ENCODE measurements at places on chromosomes 5 and 9.

- DNase-seq = no peak
Measured at GRCh38 chr9:87371795-87372355, 125.8 kb upstream of the DAPK1 start.

GRCh38 chr5:80077051-80077714 lies 42.0 kb downstream of the THBS4 start:
- no peak for DNase-seq

DNA sequence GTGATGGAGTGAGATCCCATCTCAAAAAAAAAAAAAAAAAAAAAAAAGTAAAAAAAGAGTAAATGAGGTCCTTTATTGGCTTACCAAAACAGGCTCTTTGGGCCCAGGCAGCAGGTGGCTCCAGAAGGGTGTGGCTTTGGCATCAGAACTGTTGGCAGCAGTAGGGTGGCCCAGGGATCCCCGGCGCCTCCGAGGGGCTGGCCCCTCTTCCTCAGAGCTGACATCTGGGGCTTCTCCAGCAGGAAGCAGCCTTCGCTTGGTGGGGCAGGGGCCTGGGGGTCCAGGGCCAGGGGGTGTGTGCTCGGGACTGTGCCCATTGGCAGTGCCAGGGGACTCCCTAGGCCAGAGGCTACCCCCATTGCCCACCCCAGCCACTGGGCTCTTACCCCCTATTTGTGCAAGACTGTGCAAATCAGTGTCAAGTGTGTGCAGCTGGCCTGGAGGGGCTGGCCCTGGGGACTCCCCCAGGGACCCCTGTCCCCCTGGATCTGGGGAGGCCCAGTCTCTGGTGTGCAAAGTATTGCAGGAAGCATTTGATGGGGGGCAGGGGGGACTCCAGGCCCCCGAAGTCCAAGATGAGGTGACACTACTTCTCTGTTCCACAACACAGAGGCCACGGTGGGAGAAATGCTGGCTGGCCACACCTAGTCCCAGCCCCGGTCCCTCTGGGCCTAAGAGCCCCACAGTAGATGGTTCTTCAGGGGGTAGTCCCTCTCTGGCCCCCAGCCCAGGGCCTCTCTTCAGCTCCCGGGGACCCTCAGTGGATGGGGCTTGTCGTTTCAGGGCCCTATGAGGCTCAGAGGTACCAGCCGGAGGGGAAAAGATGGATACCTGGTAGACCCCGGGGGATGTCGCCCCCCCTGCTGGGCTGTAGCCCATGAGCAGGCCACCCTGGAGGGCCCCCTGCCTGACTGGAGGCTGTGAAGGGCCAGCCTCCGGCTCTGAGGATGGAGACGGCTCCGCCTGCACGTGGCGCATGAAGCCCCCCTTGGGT lies 4.7 kb upstream of the STOML2 start:
- no peak for DNase-seq

DNA sequence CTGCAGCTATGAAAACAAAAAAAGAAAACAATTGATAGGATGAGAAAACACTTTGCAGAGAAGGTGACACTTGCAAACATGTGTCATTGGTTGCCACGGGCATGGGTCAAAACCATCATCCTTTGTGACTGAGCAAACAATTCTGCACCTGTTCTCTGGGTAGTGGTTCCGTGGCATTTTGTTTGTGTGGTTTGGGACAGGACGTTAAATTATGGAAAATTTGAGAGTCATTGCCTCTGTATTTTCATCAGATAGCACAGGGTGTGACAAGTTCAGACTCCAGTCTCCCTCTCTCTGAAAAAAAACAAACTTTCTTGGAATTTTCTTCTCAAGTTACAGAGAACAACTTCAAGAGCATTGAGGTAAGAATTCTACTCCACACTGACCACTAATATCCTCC lies 113.4 kb upstream of the HMHB1 start:
- DNase-seq = no peak

DNA sequence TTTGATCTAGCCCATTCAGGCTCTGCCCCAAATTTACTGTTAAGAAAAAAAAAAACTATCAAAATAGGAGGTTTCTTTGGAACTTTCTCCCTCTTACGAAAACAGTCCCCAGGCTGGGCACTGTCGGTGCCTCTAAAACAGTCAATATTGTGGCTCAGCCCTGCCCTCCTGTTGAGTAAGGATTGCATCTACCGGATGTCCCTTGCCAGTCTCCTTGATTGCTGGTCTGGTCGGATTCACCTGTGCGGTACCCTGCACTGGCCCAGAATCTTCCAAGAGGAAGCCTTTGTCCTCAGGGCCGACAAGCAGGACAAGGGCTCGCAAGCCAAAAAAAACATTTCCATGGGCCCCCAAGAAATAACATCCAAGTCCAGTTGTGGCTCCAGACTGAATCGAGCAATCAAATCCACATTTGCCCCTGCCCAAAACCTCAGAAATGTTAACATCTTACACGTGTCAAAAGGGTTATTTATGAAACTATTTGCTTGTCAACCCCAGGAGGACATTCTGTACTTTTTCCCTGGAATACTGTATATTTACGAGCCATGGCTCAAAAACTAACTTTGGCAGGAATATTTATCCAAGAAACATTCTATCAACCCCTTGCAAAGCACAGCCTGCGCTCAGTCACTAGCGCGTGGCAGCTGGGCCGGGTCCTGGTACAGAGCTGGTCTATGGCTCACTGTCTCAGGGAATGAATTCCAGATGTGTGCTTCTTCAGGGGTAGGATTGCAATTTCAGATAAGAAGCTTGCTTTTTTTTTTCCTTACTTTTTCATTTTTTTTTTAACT lies 129.2 kb upstream of the ADRA1B start:
- DNase-seq = no peak

- no peak for DNase-seq
Measured at GRCh38 chr9:2230362-2230761, 215.2 kb downstream of the SMARCA2 start.

GRCh38 chr9:129290606-129291005 lies 112.5 kb upstream of the IER5L start:
- no peak for DNase-seq

DNA sequence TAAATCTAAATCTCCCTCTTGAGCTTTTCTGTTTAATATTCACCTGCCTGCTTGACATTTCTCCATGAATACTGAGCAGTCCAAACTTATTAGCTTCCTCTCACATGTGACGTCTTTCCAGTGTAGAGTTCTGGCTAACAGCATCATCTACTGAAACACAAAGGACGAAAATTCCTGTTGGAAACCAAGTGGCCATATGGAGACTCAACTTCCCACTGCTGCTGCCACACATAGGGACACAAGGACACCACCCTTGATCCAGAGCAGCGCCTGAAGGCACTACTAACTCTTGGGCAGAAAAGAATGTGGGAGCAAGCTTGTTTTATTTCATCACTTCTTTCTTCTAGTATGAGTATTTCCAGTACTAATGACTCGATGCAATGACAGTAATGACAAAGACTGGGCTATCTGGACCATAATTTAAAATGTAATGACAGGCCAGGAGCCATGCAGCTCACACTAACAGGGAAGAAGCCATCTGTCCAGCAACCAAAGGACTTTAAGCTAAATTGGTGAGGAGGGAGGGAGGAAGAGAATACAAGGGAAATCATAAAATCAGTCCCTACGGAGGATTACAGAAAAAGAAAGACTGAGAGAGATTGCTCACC lies 19.2 kb downstream of the RNF130 start:
- no peak for DNase-seq

GRCh38 chr9:129624947-129625346 lies 1.0 kb upstream of the NTMT1 start:
- no peak for DNase-seq

GRCh38 chr5:144566747-144567420 lies 396.2 kb downstream of the KCTD16 start:
- DNase-seq = no peak

- no peak for DNase-seq
Measured at GRCh38 chr5:94749042-94749441, 130.6 kb downstream of the SLF1 start.

- DNase-seq = no peak
Measured at GRCh38 chr9:77460938-77461337, 187.2 kb downstream of the GNA14 start.

All from activated CD4-positive, CD25-positive, alpha-beta regulatory T cell (primary cell).